ENCODE measurements at places on chromosomes 5 and 9. TPM values are rescaled to one million over a fixed set of nuclear protein-coding genes. Genes with fewer than 3 reads are reported as not detected.

The SPINK5 gene
- total RNA-seq, result not detected

- no peak for DNase-seq
Observed at GRCh38 chr9:71806901-71807307, 38.6 kb upstream of the CEMIP2 start.

The FOXD4L5 gene
- total RNA-seq, result 0.75 TPM

The FABP6 gene
- total RNA-seq, result not detected

Measured in activated B cell treated with CpG ODN at 0.5 μM for 24 hours (primary cell).